KG1 (cell line): ENCODE measurements at places on chromosomes 3 and 15.

- DNase-seq, result no peak
Observed at GRCh38 chr3:96354742-96355141, 459.7 kb upstream of the EPHA6 start.

DNA sequence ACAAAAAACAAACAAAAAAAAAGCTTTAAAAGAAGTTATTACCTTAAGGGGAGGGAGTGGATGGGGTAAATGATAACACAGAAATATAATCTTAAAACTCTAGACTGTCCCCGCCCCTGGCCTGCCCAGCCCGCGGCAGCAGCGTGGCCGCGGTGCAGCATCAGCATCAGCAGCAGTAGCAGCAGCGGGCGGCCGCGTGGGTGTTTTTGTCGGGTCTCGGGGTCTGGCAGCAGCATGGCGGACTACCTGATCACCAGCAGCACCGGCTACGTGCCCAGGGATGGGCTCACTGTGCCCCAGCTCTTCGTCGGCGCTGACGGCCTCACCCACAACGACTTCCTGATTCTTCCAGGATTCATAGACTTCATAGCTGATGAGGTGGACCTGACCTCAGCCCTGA is 80.0 kb upstream of the ANKRD28 start:
- DNase-seq, result no peak

DNA sequence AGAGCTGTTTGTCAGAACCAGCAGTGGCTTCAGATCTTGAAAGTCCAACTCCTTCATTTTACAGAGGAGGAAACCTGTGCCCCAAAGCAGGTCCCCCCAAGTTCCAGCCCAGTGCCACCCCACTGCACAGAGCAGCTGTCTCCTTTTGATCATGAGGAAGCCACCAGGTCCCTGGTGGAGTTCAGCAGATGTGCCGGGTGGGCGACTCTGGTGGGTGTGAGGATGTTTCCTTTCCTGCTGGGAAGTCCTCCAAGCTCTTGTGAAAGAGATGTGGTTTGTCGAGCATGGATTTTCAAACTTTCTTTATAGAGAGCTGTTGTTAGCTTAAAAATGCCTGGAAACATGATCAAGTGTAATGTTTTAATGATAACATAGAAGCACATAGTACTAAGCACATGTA is 52.0 kb downstream of the SMAD3 start:
- DNase-seq, result no peak

DNA sequence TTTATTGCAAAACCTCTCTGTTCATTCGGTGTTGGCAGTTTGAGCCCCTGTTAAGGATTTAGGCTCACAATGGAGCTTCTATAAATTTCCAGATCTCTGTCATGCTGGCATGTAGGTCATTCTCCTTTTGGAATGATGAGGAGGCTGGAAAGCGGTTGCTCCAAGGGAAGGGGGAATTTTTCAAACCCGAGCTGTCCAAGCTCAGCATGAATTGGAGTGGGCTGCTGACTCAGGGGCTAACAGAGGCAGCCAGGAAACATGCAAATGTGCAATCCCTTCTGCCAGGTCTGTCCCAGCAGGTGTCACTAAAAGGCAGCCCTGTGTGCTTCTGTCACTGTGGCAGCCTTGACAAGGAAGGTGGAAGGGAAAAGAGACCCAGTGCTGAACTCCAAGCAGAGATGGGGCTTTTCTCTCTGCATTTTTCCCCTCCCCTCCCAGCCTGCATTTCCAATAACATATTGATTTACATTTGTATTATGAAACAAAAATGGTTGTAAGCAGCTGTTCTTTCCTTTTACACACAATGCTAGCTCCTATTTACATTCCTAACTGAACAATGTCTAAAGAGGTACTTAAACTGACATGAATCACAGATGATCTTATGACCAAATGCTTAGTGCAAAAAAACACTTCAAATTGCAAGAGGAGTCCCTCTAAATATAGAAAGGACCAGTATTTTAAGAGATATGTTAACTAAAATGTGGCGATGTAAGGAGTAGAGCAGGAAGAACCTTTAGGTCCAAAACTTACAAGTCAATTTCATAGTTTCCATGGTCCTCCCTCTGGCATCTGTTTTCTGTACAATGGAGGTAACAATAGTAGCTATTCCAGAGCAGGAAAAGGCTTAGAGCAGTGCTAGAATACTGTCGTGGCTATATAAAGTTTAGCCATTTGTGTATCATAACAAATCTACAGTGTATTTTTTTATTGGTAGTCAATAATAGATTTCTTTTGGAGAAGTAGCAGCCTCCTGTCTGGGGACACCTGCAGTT is 84.5 kb upstream of the ATP10A start:
- DNase-seq, result no peak

- no peak for DNase-seq
Observed at GRCh38 chr3:134079761-134080160, 50.0 kb upstream of the SLCO2A1 start.

GRCh38 chr15:44018151-44018550 is 176.9 kb downstream of the FRMD5 start:
- no peak for DNase-seq

DNA sequence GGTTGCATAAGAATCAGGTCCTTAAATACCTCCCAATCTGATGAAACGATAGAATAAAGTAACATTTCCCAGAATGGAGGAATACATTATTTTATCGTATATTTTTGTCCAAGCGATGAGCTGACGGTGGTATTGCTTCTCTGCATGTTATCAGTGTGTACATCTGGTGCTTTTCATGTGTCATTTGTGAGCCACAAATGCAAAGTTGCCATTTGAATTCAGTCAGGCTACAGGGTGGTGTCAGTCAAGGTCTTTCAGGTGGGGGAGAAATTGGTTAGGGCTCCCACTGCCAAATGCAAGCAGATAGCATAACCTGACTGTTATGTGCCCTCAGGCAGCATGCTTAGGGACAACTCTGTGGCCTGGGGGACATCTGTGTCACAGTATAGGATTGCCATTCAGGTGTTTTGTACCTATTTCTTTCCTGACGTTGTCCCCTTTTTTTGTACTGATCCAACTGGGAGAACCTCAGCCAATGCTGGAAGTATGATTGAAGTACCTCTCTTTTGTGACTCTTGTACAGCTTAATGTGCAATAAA is 26.5 kb upstream of the TIMP4 start:
- DNase-seq, result no peak

DNA sequence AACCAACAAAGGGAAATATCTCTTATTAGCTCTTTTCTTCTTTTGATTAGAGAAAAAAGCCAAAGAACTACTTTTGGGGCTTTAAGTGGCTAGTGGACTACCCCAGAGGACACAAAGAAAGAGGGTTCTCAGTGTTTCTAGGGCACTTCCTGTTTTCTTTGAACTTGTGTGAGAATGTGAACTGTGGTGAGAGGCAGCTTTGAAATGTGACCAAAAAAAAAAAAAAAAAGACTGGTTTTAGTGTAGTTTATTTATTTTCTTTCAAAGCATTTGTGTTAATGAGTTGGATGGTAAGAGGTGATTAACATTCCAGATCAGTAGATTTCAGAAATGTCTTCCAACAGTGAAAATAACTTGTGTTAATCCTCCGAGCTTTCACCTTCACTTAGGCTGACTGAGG is 32.4 kb downstream of the SELENOT start:
- DNase-seq, result peak; percentile 36

DNA sequence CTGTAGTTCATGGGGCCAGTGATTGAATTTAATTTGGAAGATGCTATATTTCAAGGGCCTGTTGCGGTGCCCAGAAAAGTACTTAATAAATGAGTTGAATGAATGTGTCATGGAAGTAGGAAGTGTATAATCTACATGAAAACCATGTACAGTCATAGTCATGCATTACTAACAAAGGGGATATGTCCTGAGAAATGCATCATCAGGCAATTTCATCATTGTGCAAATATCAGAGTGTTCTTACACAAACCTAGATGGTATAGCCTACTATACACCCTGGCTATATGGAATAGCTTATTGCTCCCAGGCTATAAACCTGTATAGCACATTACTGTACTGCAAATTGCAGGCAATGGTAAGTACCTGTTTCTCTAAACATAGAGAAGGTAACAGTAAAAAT is 10.7 kb upstream of the MYO5C start:
- DNase-seq, result no peak

- no peak for DNase-seq
Observed at GRCh38 chr15:22944651-22945050, 35.5 kb downstream of the CYFIP1 start.

DNA sequence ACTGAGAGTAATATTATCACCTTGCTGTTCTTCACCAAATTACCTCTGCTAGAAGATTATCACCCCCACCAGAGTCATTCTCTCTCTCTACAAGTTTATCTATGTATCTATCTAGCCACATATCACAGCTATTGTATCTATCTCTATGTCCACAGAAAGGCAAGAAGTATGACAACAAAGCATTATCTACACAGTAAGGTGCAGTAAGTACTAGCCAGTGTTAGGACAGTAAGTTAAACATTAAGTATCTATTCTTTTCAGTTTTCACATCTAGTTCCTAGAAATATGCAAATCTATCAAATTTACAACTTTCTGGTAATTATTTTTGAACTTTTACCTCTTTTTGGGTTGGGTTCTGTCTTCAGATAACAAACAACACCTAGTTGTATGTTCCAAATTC is 26.5 kb upstream of the XXYLT1 start:
- no peak for DNase-seq

DNA sequence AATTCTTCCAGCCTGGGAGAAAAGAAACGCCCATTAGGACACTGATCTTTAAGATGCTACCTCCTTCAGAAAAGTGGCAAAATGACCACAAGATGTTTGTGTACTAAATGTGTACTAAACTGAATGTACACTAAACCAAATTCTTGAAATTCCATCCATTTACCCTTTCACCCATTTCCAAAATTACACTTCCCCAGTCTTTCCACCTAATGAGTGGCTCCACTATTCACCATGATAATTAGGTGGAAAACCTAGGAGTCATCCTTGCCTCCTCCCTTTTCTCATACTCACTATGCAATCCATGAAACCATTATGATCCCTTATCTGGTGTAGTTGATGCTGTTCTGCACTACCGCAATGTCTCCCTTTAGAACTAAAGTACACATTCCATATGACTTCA is 452.1 kb upstream of the THBS1 start:
- no peak for DNase-seq

DNA sequence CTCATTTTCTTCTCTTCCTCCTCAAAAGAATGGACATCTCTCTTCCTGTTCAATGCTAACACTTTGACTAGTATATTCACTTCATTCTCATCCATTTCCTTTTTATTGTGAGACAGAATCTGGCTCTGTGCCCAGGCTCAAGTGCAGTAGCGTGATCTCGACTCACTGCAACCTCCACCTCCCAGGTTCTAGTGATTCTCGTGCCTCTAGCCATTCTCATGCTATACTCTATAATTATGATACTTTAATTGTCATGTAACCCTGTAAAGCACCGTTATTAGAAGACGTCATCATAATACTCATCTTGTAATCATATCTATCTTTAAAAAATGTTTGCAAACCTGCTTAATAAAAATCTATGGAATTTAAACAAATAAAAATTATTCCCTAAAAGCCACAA is 107.0 kb downstream of the SHOX2 start:
- no peak for DNase-seq

DNA sequence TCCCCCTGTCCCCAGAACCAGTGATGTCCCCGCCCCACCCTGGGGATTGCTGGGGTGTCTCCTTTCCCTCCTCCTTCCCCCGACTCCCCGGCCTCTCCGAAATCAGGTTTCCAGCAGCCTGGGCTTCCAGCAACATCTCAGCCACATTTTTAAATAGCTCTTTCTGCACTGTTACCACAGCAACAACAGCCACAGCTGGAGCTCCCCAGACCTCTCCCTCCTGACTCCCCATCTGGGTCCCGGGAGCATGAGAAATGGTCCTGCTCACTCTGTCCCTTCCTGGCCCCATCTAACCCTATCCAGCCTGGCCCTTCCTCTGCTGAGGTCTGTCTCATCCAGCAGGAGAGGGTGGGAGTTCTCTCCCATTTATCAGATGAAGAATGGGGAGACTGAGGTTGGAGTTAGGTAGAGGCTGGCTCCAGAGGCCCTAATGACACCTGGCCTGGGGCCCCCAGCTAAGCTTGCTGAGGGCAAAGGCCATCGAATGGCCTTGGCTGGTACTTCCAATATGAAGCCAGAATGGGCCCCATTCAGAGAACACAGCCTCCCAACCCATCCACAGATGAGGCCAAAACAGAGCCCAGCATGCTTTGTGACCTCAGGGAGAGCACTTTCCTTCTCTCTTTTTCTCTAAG is 1.5 kb downstream of the CAMK1 start:
- no peak for DNase-seq
